WTC11 (cell line): ENCODE measurements at places on chromosomes 12 and 14.

DNA sequence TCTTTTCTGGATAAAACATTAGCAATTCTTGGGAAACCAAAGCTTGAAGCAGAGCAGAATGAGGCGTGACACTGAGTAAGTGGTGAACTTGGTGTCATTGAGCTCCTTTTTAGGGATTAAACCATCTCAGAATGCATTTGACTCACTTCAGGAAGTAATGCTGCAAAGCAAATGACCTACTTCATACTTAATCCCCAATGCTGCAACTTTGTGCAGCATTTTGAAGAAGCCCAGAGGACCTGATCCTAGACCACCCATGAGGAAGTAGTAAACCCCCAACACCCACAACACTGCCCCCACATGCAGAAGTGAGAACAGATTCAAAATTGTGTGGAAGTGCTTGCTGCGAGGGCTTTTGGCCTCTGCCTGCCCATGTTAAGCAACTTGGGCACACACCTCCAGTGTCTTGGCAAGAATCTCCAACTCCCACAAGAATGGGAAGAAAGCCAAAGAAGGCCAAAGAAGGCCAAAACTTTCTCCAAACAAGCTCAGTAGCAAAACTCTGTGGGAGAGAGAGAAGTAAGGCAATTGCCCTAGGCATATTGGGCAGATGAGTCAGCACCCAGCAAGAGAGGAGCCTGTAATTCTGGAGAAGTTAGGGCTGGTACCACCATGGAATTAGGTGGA is 69.2 kb upstream of the ETV6 start:
- no peak for DNase-seq

DNA sequence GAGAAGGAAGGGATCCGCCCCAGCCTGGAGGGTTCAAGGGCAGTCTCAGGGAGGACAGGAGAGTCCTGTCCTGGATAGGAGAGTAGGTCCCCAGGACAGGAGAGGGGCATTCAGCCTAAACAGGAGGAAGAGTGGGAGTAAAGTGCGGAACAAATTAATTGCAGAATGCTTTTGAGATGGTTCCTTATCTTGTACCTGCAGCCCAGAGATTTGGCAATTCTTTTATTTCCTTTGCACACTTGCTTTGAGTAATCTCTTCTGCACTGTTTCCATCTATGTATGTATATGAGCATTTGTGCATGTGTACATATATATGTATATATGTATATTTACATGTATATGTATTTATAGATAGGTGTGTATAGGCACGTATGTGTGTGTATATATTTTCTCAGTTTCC is 22.7 kb downstream of the PLEK2 start:
- no peak for DNase-seq

DNA sequence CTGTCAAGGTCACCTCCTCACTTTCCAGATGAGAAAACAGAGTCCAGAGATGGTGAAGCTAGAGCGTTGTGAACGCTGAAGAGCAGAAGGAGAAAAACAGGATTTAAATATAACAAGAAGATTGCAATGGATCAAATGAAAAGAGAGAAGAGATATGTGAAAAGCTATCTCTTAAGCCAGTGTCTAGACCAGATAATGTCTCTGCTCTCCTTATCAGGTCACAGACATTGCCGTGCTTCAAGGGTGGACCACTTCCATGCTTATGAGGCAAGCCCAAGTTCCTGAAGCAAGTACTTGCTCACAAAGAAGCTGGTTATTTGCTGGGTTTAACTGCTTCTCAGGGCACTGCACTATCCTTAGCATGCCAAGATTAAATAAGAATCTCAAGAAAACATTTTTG is 31.6 kb upstream of the FRS2 start:
- DNase-seq, result no peak

DNA sequence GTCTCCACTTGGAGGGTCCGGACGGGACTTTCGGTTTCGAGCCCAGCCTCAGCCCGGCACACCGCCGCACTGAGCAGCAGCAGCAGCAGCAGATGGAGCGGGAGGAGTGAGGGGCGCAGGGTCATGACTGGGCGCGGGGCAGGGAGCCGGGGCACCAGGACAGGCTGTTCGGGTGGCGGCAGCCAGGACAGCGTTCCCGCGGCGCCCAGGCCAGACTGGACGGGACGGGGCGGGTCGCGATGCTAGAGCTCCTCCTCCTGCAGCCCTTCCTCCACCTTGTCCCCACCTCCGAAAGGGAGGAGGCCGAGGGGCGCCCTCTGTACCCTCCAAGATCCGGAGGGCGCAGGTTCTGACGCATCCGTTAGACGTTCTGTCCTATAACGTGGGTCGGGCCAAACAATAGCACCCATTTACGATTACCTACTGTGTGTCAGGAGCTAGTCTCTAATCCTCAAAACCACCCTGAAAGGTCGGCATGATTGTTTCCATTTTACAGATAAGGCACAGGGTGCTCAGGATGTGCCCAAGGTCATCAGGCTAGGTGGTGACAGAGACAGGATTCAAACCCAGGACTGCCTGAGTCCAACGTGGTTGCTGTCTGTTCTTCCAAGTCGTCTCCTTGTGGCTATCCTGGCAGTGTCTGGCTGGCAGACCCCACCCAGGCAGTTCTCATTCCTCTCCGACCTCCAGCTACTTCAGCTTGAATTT is at the start of gene FKBP11:
TSS of gene FKBP11 (minus strand) at position 189 of the 708 bp plus-strand sequence. CDS start at position 125, 64 bp downstream.
- DNase-seq, result peak; percentile 80

DNA sequence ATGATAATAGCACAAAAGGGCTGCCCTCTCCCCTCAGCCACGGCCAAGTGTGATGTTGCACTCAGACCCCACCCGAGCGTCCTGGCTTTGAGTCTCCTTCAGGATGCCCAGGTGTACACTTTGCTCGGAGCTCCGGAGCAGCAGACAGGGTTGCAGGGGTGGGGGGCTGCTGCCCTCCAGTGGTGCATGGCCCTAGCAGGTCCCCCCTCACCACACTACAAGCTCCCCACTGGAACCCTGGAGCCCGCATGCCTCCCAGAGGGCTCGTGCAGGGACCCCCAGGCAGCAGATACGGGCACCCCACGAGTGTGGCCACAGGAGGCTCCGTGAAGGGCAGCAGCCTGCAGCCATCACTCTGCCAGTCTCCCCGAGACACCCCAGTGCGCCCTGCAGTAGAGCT is 69.9 kb upstream of the C14orf180 start:
- DNase-seq, result no peak

- DNase-seq, result no peak
Observed at GRCh38 chr12:131044136-131044535, 90.4 kb downstream of the ADGRD1 start.

DNA sequence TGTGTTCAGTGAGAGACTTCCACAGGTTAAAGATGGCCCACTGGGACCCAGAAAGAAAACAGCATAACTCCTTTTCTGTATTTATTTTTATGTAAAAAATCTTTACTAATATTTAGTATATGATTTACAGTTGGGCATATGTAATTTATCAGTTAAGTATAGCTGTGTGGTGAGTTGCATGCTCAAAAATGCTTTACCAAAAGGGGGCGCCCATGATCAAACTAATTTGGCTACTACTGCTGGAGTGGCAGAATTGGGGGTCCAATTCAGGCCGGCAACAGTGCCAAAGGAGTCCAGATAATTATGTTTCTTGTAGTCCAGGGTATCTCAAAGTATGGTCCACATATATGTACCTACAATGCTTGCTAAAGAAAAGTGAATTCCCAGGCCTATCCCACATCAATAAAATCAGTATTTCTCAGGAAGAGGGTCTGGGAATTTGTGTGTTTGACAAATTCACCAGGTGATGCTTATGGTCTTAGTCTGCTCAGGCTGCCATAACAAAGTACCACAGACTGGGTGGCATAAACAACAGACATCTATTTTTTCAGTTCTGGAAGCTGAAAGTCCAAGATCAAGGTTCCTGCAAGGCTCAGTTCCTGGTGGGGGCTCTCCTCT is 152.0 kb downstream of the KTN1 start:
- DNase-seq, result peak; percentile 59

- DNase-seq, result no peak
Observed at GRCh38 chr12:57096099-57096572, 7.2 kb downstream of the NAB2 start.

DNA sequence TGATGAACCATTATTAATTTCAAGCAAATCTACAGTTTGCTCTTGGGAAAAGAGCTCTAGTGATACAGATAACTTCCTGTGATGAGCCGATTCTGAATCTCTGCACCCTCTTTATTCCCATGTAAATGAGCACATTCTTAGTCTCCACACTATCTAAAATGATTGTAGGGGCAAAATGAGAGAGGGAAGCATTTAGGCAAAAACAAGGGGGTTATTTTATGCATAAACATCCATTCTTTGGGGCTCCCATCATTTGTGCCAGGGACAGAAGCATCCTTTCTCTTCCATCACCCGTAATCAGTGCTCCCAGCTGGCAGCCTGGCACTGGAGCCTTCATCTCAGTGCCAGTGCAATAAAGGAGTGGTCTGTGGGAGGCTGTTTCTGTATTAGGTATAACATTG is 1.7 kb upstream of the GPD1 start:
- DNase-seq, result no peak

GRCh38 chr12:89461649-89462612 is 62.7 kb downstream of the GALNT4 start:
- DNase-seq, result no peak

GRCh38 chr12:31325524-31325875 is 450 bp downstream of the SINHCAF start:
- DNase-seq, result no peak

- no peak for DNase-seq
Observed at GRCh38 chr12:121620333-121620891, 5.9 kb upstream of the ORAI1 start.

DNA sequence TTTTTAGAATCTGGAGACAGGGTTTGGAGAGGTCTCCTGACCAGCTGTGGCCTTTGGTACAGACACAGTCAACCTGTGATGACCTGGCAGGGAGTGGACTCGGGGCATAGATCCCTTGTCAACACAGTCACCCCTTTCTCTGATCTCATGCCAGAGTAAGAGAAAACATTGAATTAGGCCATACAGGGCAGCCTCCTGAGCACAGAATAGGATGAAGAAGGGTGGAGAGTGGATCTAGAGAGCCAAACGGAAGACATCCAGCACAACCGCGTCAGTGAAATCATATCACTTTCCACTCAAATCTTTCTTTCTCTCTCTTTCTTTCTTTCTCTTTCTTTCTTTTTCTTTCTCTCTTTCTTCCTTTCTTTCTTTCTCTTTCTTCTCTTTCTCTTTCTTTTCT is 145.9 kb upstream of the TBX3 start:
- DNase-seq, result no peak

GRCh38 chr14:53310412-53310811 is 157.3 kb upstream of the DDHD1 start:
- DNase-seq, result no peak

- DNase-seq, result no peak
Observed at GRCh38 chr14:104520620-104521410, 58.7 kb upstream of the C14orf180 start.

- DNase-seq, result no peak
Observed at GRCh38 chr14:22547948-22548750, 40.9 kb downstream of the DAD1 start.

- no peak for DNase-seq
Observed at GRCh38 chr14:76168531-76168930, 16.8 kb downstream of the GPATCH2L start.

DNA sequence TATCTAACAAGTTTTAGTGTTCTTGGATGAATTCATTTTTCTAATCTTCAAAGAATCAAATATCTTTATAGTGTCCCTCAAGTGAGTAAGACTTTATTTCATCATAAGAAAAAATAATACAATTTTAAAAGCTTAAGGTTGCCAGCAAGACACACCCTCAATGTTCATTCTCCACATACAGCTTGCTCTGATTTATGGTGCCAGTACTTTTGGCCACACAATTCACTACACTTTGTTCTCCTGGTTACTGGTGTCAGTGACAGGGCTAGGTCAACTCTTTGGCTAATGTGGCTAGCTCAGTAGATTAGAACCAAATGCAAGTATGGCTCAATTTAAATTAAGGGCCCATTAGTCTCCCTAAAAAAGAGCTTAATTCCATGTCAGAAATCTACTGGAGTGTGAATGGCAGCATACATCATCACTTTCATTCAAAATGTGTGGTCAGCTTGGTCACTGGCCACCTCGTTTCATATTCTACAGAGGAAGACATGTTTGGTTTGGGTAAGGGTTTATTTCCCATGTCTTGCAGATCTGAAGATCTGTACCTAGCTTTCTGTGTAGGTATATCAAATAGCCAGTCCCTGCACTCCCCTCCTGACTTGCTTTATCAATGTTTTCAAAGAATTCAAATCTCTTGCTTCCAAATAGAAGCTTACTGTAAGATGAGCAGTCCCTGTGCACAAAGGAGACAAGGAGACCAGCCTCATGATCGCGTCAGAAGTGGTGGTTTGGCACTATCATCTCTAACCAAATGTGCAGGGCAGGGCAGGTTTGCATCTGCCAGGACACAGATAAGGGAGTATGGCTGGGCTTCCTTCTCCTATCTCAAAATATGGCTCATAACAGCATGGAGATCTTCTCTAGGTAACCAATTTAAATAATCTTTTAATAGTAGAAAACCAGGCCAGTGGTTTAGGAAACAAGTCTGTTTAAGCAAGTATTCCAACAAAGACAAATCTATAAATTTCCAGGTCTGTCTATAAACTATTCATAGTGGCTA is 31.3 kb downstream of the HECTD4 start:
- no peak for DNase-seq

DNA sequence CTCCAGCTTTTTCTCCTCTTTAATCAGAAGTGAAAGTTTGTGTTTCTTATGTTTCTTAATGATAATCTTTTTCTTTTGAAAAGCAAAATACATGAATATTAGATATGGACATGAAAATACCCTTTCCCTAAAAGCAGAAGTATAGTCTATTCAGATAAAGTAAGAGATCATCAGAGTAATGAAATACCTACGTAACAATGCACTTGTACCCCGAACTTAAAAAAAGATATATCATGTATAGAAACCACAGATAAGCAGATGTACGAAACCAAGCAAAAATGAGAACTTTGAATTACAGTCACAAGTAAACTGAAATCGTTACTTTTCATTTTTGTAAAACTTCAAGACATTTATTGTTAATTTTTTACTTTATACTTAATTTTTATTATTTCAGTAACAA is 1.5 kb upstream of the GPR65 start:
- no peak for DNase-seq

- DNase-seq, result no peak
Observed at GRCh38 chr12:66662729-66663128, 16.1 kb downstream of the GRIP1 start.

GRCh38 chr12:51630986-51631385 is 40.0 kb downstream of the SCN8A start:
- DNase-seq, result no peak

- DNase-seq, result no peak
Observed at GRCh38 chr14:77151918-77152588, 10.5 kb upstream of the ZDHHC22 start.

GRCh38 chr14:38053666-38054065 is 154.0 kb upstream of the SSTR1 start:
- DNase-seq, result no peak

DNA sequence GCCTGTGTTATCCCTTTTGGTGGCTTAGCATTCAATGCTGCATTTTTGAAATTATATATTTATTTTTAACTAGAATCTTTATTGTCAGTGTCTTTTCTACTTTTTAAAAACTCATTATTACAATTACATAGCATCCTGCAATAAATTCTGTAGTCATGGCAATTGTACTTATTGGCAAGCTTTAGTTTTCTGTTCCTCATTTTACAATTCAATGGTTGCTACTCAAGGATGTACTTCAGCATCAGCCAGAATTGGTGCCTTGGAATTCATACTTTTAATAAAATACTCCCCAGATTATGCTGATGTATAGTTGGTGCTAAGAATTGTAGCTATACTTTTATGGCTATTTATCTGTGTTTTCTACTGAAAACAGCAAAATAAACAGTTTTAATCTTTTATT is 1756.8 kb upstream of the SEL1L start:
- DNase-seq, result no peak
